Dermis blood vessel endothelial cell (primary cell): ENCODE measurements at places on chromosomes 5 and 9. TPM values are rescaled to one million over a fixed set of nuclear protein-coding genes. Genes with fewer than 3 reads are reported as not detected.

CCDC152 gene
- total RNA-seq = 0.51 and 0.74 TPM in 2 replicates

TNC gene
- 1.8 and 5.1 TPM in 2 replicates for total RNA-seq

DOCK2 gene
- 0.17 and 0.28 TPM in 2 replicates for total RNA-seq

BTNL8 gene
- 0.17 and 0.19 TPM in 2 replicates for total RNA-seq

FBP1 gene
- total RNA-seq = 1.3 and 2.2 TPM in 2 replicates

OR13C5 gene
- total RNA-seq = not detected in 2 replicates

C5orf52 gene
- total RNA-seq = not detected in 2 replicates

FAF2 gene
- 48.3 and 50.2 TPM in 2 replicates for total RNA-seq

PAX5 gene
- total RNA-seq = not detected in 2 replicates

PLEKHG4B gene
- not detected in 2 replicates for total RNA-seq

USP20 gene
- total RNA-seq = 8.7 and 11.2 TPM in 2 replicates

ECPAS gene
- total RNA-seq = 93.4 and 119 TPM in 2 replicates

PPP3R2 gene
- total RNA-seq = not detected in 2 replicates

SLC36A2 gene
- total RNA-seq = not detected in 2 replicates

KCTD16 gene
- under 0.01 and 0.05 TPM in 2 replicates for total RNA-seq
